ENCODE measurements at places on chromosomes 2 and 18.

GRCh38 chr2:16855183-16855582 is 189.5 kb upstream of the CYRIA start:
- DNase-seq, result no peak

- DNase-seq, result no peak
Observed at GRCh38 chr18:8816220-8816619, 110.9 kb downstream of the MTCL1 start.

- DNase-seq, result no peak
Observed at GRCh38 chr2:108266218-108266617, 22.5 kb upstream of the SULT1C2 start.

GRCh38 chr2:159009940-159010339 is 41.5 kb downstream of the TANC1 start:
- DNase-seq, result no peak

DNA sequence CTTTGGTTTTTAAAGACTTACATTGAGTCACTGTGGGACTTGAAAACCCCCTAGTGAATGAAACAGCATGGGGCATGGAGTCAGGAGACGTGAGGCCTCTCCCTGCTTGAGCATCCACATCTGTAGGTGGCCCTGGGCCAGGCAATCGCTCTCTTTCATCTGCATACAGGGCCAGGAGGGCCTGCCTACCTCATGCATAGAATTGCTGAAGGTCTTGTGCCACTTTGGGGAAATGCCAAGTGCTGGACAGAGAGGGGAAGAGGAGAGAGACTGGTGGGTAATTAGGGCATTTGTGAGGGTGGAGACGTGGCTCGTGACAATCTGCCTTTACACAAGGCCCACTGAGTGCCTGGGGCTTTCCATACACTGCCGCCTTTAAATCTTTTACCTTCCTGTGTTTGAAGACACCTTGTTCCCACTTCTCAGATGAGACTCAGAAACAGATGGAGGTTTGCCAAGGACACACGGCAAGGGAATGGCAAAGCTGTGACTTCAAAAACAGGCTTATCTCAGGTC is 322.2 kb upstream of the HS6ST1 start:
- no peak for DNase-seq

GRCh38 chr2:237982039-237982725 is 15.4 kb downstream of the UBE2F start:
- DNase-seq, result no peak

DNA sequence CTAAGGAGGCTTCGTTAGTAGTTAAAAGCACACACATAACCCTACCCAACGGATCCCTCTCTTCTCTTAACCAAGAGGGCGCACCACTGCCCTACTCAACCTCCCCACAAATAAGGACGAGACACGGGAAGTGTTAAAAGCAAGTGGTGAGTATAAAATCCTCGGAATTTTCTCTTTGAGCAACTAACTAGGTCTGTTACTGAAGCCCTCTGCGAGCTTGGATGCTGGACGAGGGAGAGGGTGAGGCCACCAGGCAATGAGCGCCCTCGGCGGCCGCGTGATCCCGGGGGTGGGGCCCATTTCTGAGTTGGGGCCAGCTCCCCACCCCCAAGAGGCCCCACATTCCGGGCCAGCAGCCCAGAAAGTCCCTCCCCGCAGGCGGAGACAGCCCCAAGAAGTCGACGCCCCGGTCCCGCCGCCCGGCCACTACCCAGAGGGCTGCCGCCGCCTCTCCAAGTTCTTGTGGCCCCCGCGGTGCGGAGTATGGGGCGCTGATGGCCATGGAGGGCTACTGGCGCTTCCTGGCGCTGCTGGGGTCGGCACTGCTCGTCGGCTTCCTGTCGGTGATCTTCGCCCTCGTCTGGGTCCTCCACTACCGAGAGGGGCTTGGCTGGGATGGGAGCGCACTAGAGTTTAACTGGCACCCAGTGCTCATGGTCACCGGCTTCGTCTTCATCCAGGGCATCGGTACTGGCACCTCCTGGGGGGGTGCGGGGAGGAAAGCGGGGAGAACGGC is at the start of gene CYBRD1:
TSS of gene CYBRD1 (plus strand) at position 423 of the 736 bp plus-strand sequence. CDS start at position 495, 72 bp downstream.
- no peak for DNase-seq

DNA sequence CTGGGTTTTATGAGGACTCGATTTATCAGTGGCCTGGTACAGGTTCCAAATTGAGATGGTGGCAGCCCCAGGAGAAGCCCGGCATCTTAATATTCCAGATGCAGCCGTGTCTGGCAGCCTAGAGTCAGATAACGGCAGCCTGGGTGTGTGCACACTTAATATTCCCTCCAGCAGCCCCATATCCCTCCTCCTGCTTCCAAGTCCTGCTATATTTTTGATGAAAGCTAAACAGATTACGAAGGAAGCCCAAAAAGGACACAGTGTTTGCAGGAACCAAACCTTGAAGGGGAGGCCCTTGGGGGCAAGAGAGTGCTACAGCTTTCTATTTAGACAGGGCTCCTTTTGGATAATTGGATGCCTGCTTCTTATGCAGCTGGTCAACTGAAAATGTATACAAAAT is 25.1 kb upstream of the ALK start:
- DNase-seq, result no peak

GRCh38 chr2:10004836-10005235 is 38.5 kb upstream of the KLF11 start:
- DNase-seq, result no peak

DNA sequence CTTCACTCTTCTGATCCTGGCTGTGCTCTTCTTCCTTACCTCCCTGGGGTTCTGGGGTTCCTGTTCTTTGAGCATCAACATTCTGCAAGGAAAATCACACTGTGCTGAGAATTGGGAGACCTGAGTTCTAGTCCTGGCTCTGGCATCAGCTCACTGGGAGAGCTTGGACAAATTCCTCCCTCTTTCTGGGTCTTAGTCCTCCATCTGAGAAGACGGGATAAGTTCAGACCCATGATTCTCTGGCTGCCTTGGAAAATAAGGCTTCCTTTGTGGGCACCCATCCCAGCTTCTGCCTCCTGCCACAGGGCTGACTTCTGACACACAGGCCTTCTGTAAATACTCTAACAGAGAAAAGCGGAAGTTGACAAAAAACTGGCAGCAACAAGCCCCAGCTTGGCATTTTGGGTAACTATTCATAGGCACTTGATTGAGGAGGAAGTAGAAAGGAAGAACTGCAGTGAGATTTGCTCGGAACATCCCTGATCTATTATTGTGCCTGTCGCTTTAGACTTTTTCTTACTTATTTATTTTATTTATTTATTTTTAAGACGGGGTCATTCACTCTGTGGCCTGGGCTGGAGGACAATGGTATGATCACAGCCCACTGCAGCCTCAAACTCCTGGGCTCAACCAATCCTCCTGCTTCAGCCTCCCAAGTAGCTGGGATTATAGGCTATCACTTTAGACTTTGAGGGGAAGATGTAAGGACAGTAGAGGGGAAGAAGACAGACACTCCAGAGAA is 7.9 kb downstream of the PCBP1 start:
- DNase-seq, result no peak

GRCh38 chr2:138121666-138122661 is 157.7 kb downstream of the HNMT start:
- DNase-seq, result no peak

Measured in iPS DF 6.9 (cell line).